NCI-H1105 treated with DMSO at 0.1 percent for 48 hours (cell line): ENCODE measurements at places on chromosomes 2 and 18.
A peak's percentile ranks its signal among the peaks of the same experiment; 100 is the strongest.

GRCh38 chr2:127877136-127877535 lies 8.6 kb downstream of the AMMECR1L start:
- no peak for DNase-seq

DNA sequence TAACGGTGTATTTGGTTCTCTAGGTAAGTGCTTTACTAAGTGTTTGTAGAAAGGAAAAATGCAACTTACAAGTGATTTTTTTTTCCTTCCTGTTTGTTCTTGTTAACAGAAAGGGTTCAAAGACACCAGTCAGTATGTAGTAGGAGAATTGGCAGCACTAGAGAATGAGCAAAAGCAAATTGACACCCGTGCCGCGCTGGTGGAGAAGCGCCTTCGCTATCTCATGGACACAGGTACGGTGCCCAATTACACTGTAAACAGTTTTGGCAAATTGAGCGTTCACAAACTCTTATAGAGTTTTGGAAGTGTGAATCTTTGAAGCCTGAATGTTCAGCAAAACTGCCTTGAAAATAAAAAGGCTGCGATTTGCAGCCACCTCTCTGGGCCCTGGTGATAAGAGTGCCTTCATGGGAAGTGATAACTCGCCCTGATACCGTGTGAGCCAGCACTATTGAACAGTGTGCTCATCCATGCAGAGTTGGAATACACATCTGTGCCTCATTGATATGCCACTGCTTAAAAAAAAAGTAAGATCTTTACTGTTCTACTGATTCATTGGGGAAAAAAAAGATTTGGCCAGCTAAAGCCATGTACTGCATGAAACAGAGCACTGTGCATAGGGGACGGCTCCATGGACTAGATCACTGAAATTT lies 54.0 kb upstream of the OTX1 start:
- no peak for DNase-seq

DNA sequence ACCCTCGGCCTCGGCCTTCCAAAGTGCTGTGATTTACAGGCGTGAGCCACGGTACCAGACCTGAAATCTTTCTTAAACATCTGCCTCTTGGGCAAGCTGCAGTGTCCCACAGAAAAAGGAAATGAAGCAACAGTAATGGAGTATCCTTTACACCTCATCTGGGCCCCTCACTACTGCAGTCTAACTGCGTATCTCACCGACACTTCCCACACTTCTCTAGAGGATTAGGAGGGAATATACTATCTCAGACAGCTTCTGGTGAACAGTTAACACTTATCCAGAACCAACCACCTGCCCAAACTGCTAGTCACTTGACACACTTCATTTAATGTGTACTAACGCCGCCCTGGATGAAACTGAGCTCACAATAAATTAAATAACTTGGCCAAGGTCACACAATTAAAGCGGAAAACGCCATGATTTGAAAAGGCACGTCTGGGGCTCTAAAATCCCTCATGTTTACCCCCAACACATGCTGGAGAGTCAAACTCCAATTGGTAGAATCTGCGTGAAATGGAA lies 993 bp downstream of the COX7A2L start:
- DNase-seq, result no peak

DNA sequence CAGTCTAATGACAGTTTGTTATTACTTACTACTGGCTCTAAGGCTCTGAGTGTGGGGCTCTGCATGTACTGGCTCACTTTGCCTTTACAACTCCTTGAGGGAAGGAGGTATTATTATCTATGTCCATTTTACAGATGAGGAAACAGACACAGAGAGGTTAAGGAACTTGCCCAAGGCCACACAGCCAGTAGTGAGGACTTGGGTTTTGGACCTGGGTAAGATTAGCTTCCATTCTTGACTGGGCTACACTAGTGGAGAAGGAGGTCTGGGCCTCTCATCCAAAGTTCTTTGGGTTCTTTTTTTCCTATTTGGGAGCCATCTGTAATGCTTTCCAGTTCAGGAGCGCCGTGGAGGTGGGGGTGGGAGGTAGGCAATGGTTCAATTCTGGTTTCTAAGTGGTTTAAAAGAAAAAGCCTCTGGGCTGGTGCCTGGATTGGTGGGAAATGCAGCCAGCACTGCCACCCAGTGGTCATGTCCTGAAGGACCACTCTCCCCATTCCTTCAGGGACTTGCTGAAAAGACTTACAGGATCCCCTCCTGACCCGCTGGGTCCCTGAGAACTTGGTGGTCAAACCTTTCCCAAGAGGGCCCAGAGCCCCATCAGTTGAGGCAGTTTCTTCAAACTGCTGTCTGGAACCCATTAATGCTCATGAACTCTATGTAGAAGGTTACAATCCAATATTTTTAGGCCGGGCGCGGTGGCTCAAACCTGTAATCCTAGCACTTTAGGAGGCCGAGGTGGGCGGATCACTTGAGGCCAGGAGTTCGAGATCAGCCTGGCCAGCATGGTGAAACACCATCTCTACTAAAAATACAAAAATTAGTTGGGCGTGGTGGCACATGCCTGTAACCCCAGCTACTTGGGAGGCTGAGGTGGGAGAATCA lies 38.6 kb upstream of the NOTO start:
- DNase-seq, result peak; percentile 49

DNA sequence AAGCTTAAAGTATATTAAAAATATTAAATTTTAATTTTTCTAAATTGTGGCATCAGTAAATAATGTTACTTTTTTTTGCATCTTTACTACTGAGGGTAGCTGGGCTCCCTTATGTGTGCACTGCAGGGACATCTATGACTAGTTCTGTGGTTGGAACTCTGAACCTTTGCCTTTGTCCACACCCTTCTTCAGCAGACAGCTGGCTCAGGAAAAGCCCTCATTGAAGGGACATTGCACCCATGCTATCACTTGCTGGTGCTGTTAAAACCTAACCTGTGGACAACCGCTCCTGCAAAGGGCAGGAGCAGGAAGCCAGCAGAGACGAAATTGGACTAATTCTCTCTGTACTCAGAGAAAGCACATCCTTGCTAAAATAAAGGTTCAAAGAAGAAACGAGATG lies 30.1 kb downstream of the MOCOS start:
- DNase-seq, result no peak

DNA sequence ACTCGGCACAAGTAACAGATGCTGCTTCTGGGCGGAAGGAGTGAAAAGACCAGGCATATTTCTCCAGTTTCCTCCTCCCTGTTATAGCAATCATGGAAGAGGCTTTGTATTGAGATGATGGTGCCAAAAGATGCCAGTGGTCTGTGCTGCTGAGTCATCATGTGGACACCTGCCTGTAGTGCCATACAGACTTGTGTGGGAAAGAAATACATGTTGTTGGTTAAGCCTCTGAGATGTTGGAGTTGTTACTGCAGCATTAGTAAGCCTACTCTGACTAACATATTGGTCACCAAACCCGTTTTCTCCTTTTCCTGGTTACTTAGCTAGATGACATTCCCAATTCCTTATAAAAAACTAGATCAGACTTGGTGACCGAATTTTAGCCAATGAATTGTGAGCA lies 356.9 kb downstream of the ZNF521 start:
- DNase-seq, result no peak

GRCh38 chr2:7037340-7038333 lies 120.4 kb downstream of the RNF144A start:
- DNase-seq, result peak; percentile 50

DNA sequence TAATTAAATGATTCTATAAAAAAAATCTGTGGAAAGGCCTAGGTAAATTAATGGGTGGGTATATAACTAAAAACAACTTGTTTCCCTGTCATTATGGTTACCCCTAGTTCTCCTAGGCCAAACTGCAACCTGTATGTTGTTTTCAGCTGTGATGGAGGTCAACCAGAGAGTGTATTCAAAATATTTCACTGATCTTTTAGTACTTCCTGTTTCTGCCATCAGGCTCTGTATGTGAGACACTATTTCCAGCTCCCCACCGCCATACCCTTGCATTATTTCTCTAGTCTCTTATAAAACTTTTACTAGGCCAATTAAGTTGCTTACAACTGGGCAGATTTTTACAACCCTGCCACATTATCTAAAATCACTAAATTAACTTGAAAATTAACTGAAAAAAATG lies 21.0 kb upstream of the CDKL4 start:
- DNase-seq, result no peak
